ENCODE measurements at places on chromosomes 4 and X.

- no peak for DNase-seq
Measured at GRCh38 chr4:150960818-150961217, 54.3 kb downstream of the LRBA start.

DNA sequence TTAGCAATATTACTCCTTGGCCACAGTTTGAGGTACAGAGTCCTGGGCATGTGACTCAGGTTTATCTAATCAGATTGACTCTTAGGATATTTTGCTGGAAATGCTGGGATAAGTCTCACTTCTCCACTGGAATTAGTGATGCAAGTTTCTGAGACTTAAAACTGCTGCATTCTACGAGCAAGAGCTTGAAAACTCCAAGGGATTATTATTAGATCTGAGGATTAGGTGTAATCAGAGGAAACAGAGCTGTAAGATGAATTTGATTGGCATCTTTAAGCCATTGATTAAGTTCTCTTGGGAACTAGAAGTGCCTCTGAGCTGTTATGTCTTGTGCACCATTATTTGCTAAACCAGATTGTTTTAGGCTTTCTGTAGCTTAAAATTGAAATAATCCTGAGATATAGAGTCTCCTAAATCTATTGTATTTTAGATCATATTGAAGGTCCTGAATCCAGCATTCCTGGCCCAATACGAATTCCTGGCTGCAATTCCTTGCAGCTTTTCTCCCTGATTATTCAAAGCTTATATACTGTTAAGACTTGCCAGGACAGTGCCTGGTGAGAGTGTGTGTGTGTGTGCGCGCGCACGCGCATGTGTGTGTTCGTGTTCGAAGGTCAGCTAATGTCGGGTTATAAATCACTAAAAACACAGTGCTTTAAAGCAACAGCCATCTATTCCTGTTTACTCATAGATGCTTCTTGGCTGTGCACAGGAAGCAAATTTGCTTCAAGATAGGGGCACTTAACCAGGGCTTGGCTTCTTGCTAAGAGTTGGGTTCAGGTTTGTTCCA lies 735.1 kb downstream of the STIM2 start:
- DNase-seq, result no peak

- DNase-seq, result no peak
Measured at GRCh38 chrX:27583976-27584375, 6.2 kb upstream of the DCAF8L2 start.

DNA sequence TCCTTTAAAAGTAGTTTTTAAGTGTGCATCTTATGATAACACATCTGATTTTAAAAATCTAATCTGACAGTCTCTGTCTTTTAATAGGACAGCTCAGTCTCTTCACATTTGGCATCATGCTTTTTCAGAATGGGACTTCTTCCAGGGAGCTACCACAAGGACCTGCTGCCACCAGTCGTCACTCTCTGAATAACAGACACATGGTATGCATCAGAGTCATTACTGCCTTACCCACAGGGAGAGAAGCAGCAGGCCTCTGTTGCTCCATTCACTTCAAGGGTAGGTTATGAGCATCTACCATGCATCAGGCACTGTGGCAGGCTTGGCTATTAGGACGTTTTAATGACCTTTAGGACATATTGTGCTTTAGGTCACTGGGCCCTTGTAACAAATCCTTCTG lies 50.0 kb upstream of the AFAP1 start:
- DNase-seq, result no peak

GRCh38 chrX:154751203-154751668 lies 359 bp upstream of the GAB3 start:
- no peak for DNase-seq

DNA sequence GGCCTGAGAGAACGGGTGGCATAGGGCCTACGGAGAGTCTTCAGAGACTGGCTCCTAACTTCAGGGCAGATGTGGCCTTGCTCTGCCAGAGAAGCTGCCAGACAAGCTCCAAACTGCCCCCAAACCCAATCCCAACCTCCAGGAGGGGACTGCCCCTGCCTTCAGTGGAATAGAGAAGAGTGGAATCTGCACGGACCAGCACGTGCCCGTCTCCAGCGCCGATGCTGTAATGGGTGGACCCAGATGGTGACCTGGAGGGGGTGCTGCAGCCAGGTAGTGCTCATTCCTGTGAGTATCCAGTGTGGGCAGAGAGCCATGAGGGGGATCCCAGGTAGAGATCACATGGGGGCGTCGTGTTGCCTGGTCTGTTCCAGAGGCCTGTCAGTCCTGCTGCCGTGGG lies 73.2 kb upstream of the NKX1-1 start:
- DNase-seq, result no peak

DNA sequence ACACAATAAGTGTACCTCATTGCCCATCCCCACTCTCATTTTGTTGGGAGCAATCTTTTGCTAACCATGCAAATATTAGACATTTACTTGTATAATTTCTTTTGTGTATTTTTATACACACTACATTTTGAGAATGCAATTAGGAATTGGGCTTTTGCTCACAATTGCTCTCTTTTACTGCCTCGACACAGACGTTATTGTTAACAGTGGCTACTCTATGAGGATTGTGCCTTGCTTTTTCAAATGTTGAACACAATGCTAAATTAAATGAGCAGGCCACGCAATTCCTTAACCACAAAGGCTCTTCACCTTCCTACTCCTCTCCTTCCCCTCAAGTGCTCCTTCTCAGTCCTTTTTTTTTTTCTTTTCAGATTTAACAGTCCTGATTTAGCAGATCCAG lies 42.8 kb upstream of the HPF1 start:
- DNase-seq, result no peak

GRCh38 chr4:99024481-99025275 lies 29.2 kb downstream of the METAP1 start:
- DNase-seq, result no peak

DNA sequence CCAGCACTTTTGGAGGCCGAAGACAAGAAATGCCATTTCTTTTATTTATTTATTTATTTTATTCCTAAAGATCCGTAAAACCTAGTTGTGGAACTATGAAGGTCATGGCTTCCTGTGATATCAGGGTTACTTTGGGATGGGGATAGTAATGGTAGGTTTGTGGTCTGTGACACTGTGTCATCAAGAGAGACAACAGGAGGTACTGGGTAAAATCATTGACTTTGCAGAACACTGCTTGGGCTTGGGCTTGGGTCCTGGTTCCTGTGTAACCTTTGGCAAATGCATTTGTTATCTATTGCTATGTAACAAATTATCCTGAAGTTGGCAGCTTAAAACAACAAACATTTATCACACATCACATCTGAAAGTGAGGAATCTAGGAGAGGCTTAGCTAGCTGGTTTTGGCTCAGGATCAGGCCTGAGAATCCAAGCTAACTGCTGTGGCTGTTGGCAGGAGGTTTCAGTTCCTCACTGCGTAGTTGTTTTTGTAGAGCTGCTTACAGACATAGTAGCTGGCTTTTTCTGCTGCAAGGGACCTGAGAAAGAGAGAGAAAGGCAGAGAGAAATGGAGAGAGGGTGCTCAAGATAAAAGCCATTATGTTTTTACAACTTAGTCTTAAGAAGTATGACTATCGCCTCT lies 576.4 kb upstream of the SLIT2 start:
- no peak for DNase-seq

GRCh38 chrX:275476-275966 lies 5.7 kb upstream of the PLCXD1 start:
- no peak for DNase-seq

DNA sequence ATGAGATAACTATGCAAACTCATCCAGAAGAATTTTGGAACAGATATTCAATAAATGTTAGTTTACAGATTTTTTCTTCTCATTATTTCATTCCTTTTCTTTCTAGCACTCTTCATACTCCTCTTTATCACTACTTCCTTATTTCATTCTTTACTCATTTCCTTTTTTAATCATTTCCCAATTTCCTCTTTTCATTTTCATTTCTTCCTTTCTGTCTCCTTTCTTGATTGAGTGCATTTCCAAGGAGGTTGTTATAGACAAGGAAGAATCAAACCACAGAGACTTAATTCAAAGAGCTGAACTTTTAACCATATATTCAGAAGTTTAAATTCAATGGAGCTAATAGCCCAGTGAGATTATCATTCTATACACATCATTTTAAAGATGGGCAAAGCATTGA lies 600.7 kb downstream of the ARAP2 start:
- DNase-seq, result no peak

- DNase-seq, result no peak
Measured at GRCh38 chrX:71573590-71573989, 4.6 kb upstream of the GCNA start.

DNA sequence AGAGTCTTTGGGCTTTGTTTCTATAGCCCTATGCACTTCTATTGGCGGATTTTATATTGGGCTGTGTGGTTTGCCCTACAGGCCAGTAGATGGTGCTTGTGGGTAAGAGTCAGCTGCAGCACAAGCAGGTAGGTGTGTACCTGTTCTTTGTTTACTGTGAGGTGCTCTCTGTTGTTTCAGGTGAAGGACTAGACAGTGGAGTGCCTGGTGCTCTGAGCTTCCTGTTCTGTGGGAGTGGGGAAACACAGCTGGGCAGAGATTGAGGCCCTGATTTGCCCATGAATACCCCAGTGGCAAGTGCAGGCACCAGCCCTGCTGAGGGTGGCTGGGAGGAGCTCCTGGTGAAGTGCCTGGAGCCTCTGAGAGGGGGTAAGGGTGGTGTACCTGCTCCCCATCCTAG lies 26.3 kb upstream of the UCP1 start:
- no peak for DNase-seq

DNA sequence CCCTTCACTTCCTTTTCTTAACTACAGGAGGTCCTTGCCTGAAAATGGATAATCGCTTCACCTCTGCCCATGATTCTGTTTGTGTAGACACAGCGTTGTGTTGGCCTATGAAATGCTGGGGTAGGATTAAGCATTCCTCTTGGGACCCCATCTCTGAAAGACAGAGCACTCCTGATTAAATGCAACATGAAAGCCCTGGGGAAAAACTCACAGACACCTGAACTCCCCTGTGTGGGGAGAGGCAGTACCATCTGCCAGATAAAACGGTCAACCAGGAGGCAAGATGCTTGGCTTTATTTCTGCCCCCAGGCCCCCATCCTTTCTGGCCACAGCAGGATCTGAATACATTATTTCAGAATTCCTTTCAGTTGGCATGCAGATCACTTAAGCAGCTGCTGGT lies 1.9 kb downstream of the LGI2 start:
- DNase-seq, result no peak

- no peak for DNase-seq
Measured at GRCh38 chr4:95439071-95439470, 109.7 kb downstream of the UNC5C start.

- DNase-seq, result no peak
Measured at GRCh38 chrX:25343060-25343459, 327.3 kb upstream of the ARX start.

- no peak for DNase-seq
Measured at GRCh38 chrX:109936114-109936513, 66.8 kb upstream of the TMEM164 start.

DNA sequence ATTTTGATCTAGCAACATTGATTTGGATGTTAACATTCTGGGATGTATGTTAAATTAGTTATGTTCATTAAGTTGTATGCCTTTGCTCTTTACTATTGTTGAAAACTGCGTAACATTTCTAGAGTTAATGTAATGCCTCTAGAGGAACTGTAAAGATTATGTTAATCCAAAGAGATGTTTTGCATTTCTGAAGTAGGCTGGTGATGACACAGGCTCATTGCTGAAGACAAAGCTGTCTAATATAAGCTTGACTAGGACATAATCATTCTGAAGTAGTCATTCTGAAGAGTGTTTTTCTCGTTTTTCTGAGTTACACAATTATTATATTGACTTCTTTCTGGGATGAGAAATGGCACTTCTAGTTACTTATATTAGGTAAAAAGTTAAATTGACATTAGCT lies 72.9 kb downstream of the LRP2BP start:
- DNase-seq, result no peak

GRCh38 chrX:150035531-150035930 lies 97.2 kb upstream of the EOLA2 start:
- no peak for DNase-seq

- DNase-seq, result no peak
Measured at GRCh38 chrX:68443155-68443868, 10.0 kb upstream of the OPHN1 start.

DNA sequence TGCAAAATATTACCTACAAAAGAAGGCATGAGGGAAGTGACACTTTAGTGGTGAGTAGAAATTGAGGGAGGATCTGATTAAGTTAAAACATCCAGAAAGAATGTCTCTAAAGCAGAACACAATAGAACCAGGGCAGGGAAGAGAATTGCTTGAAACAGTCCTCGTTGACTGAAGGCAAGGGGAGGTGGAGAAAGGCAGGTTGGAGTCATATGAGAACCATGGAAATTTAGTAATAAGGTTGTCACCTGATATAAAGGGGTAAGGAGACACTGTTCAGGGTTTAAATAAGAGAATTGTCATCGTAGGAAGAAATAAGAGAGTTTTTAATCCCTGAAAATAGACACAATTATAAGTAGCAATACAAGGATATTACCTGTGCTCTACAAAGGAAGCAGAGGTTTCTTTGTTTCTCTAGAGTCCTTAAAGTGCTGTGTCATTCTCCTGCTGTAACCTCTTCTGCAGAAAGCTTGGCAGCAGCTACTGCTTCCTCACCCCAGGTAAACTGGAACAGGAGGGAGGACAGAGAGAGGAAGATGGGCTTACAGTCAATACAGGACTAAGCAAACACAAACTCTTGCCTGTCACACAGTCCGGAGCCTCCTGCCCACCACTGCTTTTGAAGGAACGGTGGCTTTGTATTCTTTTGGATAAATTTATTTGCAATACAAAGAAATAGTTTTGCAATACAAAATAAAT lies 258.4 kb downstream of the PPARGC1A start:
- no peak for DNase-seq

DNA sequence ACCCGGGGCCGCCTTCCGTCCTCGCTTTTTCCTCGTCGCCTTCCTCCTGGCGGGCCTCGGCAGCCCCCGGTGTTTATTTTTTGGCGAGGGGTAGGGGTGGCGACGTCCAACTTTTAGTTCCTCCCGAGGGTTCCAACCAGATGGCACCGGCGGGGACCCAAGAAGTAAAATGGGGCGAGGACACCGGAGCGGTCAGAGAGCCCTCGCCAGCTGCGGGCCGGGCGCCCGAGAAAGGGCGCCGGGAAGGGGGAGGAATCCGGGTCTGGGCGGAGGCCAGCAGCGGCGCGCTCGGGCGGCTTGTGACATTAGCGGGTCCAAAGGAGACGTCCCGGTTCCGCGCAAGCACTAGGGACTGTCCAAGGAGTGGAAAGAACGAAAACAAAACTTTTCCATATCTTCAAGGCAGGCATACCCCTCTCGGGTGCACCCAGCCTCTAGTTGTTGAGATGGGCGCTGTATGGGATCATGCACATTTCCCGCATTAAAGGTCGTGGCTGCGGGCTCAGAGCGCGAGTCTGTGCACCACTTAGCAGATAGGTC lies 691 bp upstream of the USP46 start:
- no peak for DNase-seq

- no peak for DNase-seq
Measured at GRCh38 chr4:1767770-1768366, 25.2 kb upstream of the FGFR3 start.

All from stimulated activated CD8-positive, alpha-beta memory T cell treated with anti-CD3 and anti-CD28 coated beads, Interleukin-15, amount 100 ng/mL, for 4 hours (primary cell).